Activated CD4-positive, alpha-beta T cell treated with anti-CD3 and anti-CD28 coated beads for 4 hours (primary cell): ENCODE measurements at places on chromosomes 1 and 21.

DNA sequence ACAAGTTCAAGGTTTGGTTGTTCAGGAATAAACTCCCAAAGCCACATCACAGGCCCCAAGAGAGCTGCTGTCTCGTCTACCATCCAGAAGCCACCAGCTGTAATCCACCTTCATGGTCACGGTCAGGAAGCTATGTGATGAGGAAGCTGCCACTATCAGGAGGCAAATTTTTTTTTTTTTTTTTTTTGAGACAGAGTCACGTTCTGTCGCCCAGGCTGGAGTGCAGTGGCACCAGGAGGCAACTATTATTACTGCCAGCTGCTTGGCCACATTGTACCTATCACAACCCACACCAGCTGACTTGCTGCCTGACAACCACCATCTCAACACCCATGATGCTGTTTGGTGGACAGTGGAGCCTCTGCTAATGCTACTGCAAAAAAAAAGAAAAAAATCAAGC lies 124.1 kb downstream of the OMA1 start:
- DNase-seq = no peak

DNA sequence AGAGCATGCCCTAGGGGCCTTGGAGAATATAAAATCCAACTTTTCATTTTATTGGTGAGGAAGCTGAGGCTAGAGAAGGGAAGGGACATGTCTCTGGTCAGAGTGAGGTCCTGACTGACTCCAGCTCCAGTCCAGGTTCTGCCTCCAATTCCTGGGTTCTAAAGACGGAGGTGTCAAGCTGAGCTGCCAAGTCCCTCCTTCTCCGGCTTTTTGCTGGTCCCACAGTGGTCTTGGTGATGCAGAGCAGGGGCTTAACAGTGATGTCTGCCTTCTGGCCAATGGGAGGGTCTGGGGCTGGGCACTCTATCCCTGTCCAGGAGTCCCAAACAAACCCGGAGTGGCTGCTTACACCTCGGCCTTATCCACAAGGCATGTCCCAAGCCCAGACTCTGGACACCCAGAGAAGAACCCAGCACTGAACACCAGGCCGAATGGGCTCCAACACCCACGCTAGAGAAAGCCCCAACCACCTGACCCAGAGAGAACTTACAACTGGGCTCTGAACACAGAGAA lies 104.8 kb downstream of the EBNA1BP2 start:
- no peak for DNase-seq

GRCh38 chr1:29784276-29785136 lies 548.2 kb downstream of the PTPRU start:
- DNase-seq = no peak

DNA sequence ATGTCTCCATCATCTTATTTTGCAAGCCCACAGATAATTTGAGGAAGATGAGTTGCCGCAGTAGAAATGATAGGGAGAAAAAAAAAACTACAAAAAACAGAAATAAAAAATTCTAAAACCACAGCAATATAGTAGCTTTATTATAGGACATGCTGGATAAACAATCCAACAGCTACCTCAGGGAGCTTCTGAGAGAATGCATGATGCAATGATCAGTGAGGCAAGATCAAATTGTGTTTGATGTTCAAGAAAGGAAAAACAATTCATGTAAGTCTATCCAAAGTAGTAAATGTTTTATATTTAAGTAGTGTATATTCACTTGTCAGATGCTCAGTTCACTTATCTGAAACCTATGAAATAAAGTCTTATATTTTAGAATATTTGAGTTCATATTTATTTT lies 6.7 kb downstream of the CR1L start:
- DNase-seq = no peak

GRCh38 chr1:176893625-176894352 lies 270.7 kb downstream of the ASTN1 start:
- DNase-seq = no peak

DNA sequence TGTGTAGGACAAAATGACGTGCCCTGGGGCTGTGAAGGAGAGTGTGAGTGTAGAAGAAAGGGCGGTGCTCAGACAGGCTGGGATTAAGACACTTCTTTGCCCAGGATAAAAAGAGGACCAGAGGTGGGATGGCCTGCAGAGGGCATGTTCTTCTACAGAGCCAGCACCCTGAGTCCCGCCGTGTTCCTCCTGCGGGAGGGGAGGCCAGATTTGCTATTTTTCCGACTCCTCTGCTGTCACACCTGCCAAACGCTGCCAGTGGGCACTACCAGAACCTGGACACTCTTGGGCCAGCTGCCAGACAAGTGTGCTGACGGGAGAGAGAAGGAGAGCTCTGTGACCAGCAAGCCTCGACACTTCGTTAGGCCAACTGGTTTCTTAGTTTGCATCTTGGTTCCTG lies 206.4 kb downstream of the PLD5 start:
- DNase-seq = no peak
